ENCODE measurements at places on chromosomes 5 and 9.
A peak's percentile ranks its signal among the peaks of the same experiment; 100 is the strongest.

DNA sequence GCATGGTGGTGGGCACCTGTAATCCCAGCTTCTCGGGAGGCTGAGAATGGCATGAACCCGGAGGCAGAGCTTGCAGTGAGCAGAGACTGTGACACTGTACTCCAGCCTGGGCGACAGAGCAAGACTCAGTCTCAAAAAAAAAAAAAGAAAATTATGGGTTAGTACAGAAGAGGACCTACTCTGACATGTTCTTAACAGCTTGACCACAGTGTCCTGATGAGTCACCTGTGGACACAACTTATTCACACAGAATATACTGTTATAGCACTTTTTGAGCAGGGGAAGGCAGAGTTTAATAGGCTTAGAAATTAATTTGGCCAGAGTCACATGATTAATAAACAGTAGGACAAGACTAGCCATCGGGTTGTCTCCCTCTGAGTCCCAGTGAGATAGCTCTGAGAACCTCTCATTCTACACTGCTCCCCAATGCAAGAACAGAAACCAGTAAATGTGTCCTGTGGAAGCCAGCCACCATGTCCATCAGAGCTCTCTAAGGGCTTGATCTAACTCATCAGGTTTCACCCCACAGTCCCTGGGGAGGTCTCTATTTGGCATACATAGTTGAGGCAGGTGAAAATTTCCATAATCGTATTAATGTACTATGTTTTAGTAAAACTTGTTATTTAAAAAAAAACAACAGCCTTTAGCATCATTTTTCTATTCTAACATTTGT lies 1077.9 kb upstream of the C9orf72 start:
- no peaks in the 10 kb centered on the region for H3K36me3 ChIP-seq
- no peaks in the 10 kb centered on the region for H3K4me1 ChIP-seq
- no peak for DNase-seq
- H3K27me3 ChIP-seq: no peaks in the 10 kb centered on the region
- no peak overlapping the region for H3K4me3 ChIP-seq

- no peaks in the 10 kb centered on the region for H3K36me3 ChIP-seq
- H3K27me3 ChIP-seq: no peaks in the 10 kb centered on the region
- DNase-seq: no peak
- no peak overlapping the region for H3K27ac ChIP-seq
- no peak overlapping the region for H3K4me3 ChIP-seq
- peaks cover 28% of the 10 kb centered on the region for H3K4me1 ChIP-seq
Observed at GRCh38 chr5:157222506-157223230, 42.0 kb downstream of the ITK start.

- H3K4me1 ChIP-seq: peaks cover 4% of the 10 kb centered on the region
- no peaks in the 10 kb centered on the region for H3K36me3 ChIP-seq
- no peaks in the 10 kb centered on the region for H3K27me3 ChIP-seq
- no peak overlapping the region for H3K27ac ChIP-seq
Observed at GRCh38 chr9:4494332-4494731, 4.1 kb downstream of the SLC1A1 start.

DNA sequence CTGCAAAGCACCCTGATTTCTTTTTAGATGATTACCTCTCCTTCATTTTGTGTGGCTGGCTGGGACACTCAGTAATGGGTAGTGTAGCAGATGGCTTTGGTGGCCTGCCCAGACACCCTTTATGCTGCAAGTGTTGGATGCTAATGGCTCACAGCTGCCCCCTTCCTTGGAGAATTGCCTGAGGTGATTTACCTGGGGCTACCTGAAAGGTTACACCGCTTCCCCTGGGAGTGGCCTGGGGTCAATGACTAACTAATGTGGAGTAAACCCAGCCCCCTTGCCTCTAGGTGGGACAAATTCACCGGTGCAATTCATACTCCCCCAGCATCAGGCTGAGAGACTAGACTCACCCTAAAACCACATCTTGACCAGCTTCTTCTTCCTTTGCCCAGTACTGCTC lies 23.5 kb upstream of the HAND1 start:
- no peak for DNase-seq
- peak overlapping the region; percentile 89 for H3K27ac ChIP-seq
- H3K4me1 ChIP-seq: peaks cover 37% of the 10 kb centered on the region
- H3K36me3 ChIP-seq: no peaks in the 10 kb centered on the region
- H3K4me3 ChIP-seq: no peak overlapping the region
- H3K27me3 ChIP-seq: no peaks in the 10 kb centered on the region

GRCh38 chr9:105637787-105638395 lies 24.4 kb upstream of the TAL2 start:
- H3K4me1 ChIP-seq: peaks cover 4% of the 10 kb centered on the region
- no peak for DNase-seq
- no peak overlapping the region for H3K27ac ChIP-seq
- no peaks in the 10 kb centered on the region for H3K27me3 ChIP-seq

DNA sequence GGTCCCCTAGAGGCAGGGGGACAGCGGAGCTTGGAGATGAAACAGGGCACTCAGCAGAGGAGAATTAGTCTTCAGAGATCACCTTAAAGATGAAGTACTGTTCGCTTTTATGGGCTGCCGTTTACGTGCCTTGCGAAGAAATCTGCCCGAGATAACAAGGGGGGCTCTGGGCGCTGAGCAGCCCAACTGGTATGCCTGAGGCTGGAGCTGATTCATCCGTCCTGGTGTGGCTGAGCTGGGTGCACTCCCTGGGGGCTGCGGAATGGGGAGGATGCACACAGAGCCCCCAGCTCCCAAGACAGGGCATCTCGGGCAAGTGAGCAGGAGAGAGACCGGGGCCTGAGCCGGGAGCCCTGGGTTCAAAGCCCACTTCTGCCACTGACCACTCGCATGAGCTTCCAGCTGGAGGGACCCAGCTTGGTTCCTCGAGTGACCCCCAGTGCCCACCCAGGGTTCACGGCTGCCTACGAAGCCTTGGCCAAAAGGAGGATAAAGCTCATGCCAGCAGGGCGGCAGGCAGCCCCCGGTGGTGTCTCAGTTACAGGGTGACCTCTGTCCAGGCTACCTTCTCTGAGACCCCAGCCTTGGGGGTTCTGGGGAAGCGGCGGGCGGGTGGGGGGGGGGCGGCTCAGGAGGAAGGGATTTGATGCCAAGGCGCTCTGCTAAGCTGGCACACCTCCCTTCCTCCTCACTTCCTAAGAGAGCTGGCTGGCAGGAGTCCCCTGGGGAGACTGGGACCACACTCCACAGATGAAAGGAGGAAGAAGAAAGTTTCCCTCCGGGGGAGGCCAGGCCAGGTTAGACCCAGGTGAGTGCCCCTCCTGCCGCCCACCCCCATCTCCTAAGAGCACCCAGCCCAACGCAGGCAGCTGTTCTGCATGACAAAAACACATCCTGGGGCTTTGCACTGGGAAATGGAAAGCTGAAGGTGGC lies 5.7 kb downstream of the FIBCD1 start:
- no peak overlapping the region for H3K27ac ChIP-seq
- no peak for DNase-seq
- H3K4me1 ChIP-seq: peaks cover 27% of the 10 kb centered on the region
- no peak overlapping the region for H3K4me3 ChIP-seq
- peaks cover 14% of the 10 kb centered on the region for H3K27me3 ChIP-seq

- H3K4me3 ChIP-seq: no peak overlapping the region
- no peak overlapping the region for H3K27ac ChIP-seq
- H3K36me3 ChIP-seq: peaks cover 10% of the 10 kb centered on the region
- DNase-seq: no peak
- H3K4me1 ChIP-seq: peaks cover 6% of the 10 kb centered on the region
Observed at GRCh38 chr9:110115826-110116542, 92.0 kb downstream of the C9orf152 start.

- peak overlapping the region; percentile 30 for H3K27ac ChIP-seq
- DNase-seq: no peak
- H3K36me3 ChIP-seq: no peaks in the 10 kb centered on the region
- H3K4me1 ChIP-seq: peaks cover 15% of the 10 kb centered on the region
Observed at GRCh38 chr9:125679597-125680189, 27.3 kb downstream of the MAPKAP1 start.

DNA sequence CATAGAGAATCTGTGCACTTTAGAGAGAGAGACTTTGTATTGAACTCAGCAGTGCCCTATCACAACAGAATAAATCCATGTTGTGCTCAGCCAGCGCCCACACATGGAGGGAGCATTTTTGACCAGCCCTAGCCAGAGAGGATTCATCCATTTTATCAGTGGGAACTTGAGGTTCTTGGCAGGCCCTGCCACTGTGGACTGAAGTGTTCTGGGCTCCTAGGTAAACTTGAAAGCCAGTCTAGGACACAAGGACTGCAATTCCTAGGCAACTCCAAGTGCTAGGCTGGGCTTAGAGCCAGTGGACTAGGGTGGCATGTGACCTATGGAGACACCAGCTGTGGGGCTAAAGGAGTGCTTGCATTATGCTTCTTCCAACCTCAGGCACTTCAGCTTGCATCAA lies 523.5 kb downstream of the CDH12 start:
- H3K27ac ChIP-seq: no peak overlapping the region
- no peaks in the 10 kb centered on the region for H3K27me3 ChIP-seq
- no peaks in the 10 kb centered on the region for H3K4me1 ChIP-seq
- H3K4me3 ChIP-seq: no peak overlapping the region
- H3K36me3 ChIP-seq: no peaks in the 10 kb centered on the region

DNA sequence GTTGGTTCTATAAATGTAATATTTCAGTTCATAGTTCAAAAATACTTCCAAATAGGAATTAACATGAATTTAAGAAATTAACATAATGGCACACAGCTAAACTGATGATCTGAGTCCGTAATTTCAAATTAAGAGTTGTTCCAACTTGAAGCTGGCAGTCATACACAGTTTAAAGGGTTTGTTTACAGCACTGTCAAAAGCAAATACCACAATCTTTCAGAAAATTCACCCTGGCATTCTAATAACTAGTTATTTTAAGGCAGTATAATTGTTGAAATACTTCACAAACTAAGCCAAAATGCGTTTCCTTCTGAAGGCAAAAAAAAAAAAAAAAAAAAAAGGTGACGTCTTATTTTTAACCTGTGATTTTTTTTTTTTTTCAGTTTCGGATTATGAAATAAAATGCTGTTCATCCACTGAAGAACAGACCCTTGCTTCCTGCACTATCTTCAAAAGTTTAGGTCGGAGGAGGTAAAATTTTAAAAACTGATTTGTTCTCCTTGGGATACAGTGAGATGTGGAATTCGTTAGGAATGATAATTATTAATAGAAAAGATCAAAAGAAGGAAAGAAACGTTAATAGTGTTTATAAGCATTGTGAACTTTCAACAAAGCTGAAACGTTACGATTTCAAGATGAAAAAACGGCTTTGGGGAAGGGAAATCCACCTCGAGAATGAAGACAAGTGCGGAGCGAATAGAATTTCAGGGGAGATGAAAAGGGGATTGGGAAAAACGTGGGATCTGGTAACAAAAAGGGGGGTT lies 850 bp downstream of the IL6ST start:
- peak overlapping the region; percentile 93 for H3K27ac ChIP-seq
- peak overlapping the region; percentile 93 for H3K4me3 ChIP-seq
- DNase-seq: no peak
- H3K27me3 ChIP-seq: no peaks in the 10 kb centered on the region
- H3K36me3 ChIP-seq: no peaks in the 10 kb centered on the region

GRCh38 chr5:131228646-131229045 lies 35.2 kb upstream of the CDC42SE2 start:
- no peak overlapping the region for H3K4me3 ChIP-seq
- H3K27ac ChIP-seq: peak overlapping the region; percentile 29
- H3K4me1 ChIP-seq: peaks cover 28% of the 10 kb centered on the region
- H3K27me3 ChIP-seq: no peaks in the 10 kb centered on the region
- peaks cover 5% of the 10 kb centered on the region for H3K36me3 ChIP-seq
- DNase-seq: no peak

GRCh38 chr9:111102793-111103464 lies 64.7 kb upstream of the LPAR1 start:
- no peak overlapping the region for H3K4me3 ChIP-seq
- H3K27me3 ChIP-seq: no peaks in the 10 kb centered on the region
- H3K36me3 ChIP-seq: no peaks in the 10 kb centered on the region
- no peak overlapping the region for H3K27ac ChIP-seq

DNA sequence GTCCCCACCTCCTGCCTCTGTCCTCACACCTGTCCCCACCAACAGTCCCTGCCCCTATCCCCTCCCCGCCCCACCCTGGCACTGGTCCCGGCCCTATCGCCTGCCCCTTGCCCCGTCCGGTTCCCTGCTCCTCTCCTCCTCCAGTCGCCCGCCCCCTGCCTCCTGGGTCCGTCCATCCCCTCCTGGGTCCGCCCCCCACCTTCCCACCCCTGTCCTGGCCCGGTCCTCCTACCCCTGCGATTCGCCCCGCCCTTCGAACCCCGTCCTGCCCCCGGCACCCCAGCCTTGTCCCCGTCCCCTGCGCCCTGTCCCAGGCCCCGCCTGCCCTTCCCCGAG lies 372 bp downstream of the EDF1 start:
- no peaks in the 10 kb centered on the region for H3K27me3 ChIP-seq
- H3K27ac ChIP-seq: peak overlapping the region; percentile 78
- DNase-seq: no peak
- peak overlapping the region; percentile 97 for H3K4me3 ChIP-seq
- peaks cover 5% of the 10 kb centered on the region for H3K4me1 ChIP-seq

DNA sequence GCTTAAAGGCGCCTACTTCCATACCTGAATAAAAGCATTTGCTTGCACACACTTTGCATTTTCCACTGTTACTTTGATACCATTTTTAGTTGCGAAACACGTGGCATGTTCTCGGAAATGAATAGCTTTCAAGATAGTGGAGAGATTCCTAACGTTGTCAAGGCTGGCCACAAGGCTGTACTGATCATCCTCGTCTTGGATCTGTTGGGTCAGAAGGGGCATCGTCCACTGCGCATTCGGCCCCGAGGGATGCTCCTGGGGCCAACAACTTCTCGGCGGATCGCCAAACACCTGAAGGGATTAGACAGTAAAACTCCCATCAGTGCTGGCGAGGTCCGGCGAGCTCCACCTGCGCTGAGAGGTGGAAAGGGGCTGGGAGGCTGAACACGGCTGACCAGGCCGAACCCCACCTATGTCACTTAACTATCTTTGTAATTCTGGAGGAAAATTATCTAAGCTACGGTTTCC lies 599 bp downstream of the RAD1 start:
- H3K27ac ChIP-seq: peak overlapping the region; percentile 90
- peaks cover 6% of the 10 kb centered on the region for H3K4me1 ChIP-seq
- no peaks in the 10 kb centered on the region for H3K27me3 ChIP-seq
- H3K36me3 ChIP-seq: peaks cover 2% of the 10 kb centered on the region

- H3K27me3 ChIP-seq: no peaks in the 10 kb centered on the region
- no peaks in the 10 kb centered on the region for H3K36me3 ChIP-seq
- no peak overlapping the region for H3K4me3 ChIP-seq
- no peaks in the 10 kb centered on the region for H3K4me1 ChIP-seq
Observed at GRCh38 chr5:45774528-45774927, 78.3 kb upstream of the HCN1 start.

DNA sequence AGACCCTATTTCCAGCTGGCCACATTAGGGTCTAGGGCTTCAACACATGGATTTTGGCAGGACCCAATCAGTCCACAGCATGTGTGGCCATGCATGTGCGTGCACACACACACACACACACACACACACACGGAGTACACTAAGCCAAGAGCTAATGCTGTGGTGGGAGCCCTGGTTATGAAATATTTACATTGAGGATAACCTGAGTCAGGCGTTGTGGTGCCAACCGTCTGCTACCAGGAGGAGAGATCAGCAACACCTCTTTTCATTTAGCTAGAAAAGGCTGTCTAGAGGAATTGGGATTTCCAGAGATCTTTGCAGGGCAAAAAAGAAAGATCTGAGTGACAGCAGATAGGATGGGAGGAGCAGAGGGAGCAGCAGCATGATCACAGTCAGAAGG lies 141.5 kb downstream of the TRPM3 start:
- H3K27me3 ChIP-seq: no peaks in the 10 kb centered on the region
- no peaks in the 10 kb centered on the region for H3K4me1 ChIP-seq
- H3K36me3 ChIP-seq: no peaks in the 10 kb centered on the region
- no peak overlapping the region for H3K27ac ChIP-seq

- no peaks in the 10 kb centered on the region for H3K27me3 ChIP-seq
- no peaks in the 10 kb centered on the region for H3K36me3 ChIP-seq
- H3K4me1 ChIP-seq: peaks cover 5% of the 10 kb centered on the region
Observed at GRCh38 chr9:126971261-126971660, 56.7 kb downstream of the RALGPS1 start.

GRCh38 chr5:126869005-126869451 lies 92.1 kb downstream of the LMNB1 start:
- no peak for DNase-seq
- no peaks in the 10 kb centered on the region for H3K4me1 ChIP-seq
- H3K36me3 ChIP-seq: no peaks in the 10 kb centered on the region
- H3K4me3 ChIP-seq: 0 out of 2 replicates have a peak overlapping the region, but pooled peaks have one; percentile 12
- no peaks in the 10 kb centered on the region for H3K27me3 ChIP-seq

Measured in GM12878 (cell line).